ENCODE measurements at places on chromosomes 13 and 19.

DNA sequence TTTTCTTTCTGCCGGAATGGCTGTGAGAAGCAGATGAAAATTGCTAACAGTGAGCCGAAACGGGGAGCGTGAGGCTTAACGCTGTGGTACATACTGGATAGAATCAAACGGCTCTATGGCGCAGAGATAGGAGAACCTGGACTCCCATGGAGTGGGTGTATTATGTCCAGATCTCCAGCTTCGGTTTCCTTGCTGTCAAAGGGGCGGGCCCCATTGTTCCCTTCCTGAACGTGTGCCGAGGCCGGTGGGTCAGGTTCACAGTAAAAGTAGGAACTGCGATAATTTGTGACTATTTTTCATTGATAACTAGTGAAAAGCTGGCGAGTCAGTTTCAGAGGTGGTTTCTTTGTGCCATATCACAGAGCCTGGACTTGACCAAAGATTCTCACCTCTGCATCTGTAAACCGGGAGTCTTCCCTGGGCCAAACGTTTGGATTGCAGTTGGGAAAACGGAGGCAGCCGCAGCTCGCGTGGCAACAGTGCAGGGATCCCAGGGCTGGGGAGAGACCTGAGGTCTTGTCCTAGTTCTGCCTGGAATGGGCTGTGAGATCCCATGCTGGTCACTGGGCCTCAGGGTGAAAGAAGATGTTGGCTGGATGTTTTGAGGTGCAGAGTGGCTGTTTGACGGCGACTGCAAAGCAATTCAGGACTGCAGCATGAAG, 752 bp downstream of the RPL18A start:
- no peak for DNase-seq

DNA sequence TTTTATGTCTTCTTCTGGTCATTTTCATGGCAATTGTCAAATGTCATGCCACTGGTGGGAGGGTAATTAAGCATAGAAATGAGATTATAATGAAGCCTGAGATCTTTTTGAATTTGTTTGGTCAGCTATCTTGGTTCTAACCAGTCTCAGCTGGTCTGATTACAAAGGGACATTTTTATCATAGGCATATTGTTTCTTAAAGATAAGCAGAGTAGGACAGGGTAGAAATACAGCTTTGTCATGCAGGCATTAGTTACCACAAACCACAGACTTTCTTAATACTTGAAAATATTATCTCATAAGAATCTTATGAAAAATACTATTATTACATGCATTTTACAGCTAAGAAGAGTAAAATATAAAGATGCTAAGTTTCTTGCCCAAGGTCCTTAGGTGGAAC, 1761.5 kb downstream of the PCDH9 start:
- DNase-seq = no peak

DNA sequence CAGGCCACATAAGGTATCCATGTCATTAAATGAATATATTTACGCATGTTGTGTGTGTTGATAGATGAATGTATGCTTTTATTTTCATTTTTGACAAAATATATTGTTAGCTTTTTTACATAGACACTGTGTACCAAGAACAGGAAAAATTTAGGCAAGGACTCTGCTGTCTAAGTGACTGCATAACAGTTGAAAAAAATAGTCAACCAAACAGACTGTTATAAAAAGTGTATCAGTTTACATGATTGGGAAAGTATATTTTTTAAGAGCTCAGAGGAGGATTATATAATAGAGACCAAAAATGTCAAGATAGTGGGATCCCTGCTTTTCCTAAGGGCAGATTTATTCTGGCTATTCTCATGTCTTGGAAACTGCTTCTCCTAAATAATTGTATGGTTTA, 858.0 kb downstream of the SLITRK1 start:
- DNase-seq = no peak

DNA sequence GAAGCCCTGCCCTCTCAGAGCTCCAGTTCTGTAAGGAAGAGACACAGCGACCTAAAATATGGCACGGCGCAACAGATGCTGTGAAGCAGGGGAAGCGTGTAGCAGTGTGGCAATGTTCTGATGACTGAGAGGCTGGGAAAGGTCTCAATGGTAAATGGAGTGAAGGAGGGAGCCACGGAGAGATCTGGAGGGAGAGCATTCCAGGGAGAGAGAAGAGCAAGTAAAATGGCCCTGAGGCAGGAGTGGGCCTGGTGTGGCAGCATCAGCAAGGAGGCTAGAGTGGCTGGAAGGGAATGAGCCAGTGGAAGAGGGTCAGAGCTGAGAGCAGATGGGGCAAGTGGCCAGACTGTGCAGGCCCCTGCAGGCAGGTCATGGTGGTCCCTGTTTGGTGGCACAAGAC, 16.4 kb downstream of the RCN3 start:
- no peak for DNase-seq

GRCh38 chr19:51600940-51601580, 29.1 kb downstream of the SIGLEC5 start:
- DNase-seq = no peak

DNA sequence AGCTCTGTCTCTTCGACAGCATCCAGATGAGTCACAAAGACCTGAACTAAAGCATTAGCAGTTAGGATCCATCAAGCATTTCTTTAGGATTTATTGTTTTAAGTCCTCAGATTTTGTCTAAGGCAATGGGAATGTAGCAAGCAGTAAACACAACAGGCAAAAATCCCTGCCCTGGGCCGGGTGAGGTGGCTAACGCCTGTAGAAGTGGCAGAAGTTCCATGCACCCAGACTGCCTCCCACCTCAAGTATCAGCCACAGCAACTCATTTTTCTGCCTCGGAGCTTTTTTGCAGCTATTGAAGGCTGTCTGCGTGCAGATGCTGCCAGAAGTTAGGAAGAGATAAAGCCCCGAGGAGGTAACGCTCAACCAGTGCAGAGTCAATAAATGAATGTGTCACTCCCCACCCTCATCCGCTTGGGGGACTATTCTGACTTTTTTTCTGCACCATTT, 47.1 kb upstream of the MRI1 start:
- no peak for DNase-seq

DNA sequence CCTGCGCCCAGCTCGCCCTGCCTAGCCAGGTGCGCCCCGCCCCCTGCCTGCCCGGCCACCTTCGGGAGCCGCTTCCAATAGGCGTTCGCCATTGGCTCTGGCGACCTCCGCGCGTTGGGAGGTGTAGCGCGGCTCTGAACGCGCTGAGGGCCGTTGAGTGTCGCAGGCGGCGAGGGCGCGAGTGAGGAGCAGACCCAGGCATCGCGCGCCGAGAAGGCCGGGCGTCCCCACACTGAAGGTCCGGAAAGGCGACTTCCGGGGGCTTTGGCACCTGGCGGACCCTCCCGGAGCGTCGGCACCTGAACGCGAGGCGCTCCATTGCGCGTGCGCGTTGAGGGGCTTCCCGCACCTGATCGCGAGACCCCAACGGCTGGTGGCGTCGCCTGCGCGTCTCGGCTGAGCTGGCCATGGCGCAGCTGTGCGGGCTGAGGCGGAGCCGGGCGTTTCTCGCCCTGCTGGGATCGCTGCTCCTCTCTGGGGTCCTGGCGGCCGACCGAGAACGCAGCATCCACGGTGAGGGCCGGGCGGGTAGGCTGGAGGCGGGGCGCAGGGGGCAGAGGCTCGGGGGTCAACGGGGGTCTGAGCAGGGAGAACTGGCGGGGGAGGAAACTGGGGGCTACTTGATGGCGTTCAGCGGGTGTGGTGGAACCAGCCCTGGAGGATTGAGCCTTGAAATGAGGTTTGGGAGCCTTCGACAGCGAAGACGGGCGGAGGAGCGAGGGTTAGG, at the start of gene SPINT2:
TSS of gene SPINT2 (plus strand) at position 88 of the 727 bp plus-strand sequence. CDS start at position 408, 320 bp downstream.
- peak; percentile 13 for DNase-seq

GRCh38 chr13:75724752-75725517, 88.8 kb downstream of the LMO7 start:
- no peak for DNase-seq

DNA sequence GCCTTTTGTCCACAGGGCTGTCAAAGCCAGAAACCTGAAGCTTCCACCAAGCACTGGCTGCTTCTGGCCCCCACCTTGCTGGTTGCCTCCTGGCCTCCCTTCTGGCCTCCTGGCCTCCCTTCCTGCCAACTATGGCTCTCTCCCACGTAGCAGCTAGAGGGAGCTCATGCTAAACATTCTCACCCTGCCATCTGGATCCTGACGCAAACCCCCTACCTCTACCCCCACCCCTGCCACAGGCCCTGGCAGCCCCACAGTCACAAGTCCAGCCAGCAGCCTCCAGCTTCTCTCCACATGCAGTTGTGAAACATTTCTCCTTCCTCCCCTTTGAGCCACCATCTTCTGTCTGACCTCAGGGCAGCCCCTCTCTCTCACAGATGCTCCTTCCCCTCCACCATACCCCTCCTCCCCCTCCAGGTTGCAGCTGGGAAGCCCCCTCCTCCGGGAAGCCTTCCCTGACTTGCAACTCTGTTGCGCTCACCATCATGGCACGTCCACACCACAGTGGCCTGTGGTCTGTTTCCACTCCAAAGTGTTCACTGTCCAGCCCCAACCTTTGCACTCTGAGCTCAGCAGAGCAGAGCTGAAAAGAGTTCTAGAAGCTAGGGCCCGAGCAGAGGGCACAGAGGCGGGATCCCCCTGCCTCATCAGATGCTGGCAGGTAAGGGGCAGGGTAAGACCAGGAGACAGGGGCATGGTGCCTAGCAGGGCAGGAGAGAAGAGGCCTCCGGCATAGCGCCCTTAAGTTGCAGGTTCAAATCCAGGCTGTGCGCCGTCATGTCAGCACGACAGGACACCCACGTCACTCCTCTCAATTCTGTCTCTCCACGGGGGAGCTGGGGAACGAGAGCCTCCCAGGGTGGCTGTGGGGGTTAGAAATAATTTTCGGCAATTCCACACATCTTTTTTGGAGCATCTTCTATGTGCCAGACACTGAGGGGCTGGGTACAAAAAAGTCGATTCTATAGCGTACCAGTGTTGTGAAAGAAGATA, 7.3 kb downstream of the ADGRL1 start:
- no peak for DNase-seq

DNA sequence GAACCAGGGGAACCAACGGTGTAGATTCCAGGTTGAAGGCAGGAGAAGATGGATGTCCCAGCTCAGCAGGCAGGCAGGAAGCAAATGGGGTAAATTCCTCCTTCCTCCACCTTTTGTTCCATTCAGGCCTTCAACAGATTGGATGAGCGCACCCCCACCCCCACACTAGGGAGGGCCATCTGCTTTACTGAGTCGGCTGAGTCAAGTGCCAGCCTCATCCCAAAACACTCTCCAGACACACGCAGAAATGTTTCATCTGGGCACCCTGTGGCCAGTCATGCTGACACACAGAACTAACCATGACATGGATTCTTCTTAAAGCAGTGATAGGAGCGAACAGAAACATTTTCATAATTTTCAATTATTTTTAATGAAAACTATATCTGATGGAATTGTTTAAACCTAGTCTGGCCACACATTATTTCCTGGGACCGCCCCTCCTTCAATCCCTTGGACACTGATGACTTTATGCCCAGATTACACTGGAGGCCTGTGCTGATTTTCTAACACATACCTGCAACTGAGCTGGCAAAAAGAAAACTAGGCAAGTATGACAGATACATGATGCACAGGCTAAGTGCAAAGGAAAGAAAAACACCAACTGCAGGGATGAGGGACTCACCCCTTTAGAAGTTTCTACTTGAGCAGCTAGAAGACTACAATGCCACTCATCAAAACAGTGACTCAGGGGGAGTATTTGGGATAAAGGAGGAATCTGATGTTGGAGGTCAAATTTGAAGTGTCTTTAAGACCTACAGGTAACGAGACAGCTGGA, 154.2 kb downstream of the TNFRSF19 start:
- no peak for DNase-seq

DNA sequence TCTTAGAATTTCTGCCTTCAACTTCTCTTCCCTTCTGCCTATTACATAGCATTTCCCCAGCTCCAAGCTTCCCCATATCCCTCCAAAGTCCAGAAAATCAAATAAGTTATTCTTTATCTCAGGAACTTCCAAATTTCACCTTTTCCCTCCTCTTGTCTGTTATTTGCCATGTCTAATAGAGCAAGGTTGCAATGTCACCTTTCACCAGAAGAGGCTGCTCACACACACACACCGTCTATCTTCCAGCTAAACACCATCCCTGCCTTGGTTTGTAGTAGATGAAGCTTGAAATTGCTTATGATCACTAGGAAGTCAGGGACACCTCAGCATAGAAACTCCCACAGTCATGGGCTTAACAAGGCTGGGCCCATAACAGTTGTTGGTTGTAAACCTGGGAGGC, 48.4 kb downstream of the ZNRF4 start:
- no peak for DNase-seq

GRCh38 chr19:29858621-29859020, 46.8 kb downstream of the CCNE1 start:
- DNase-seq = no peak

DNA sequence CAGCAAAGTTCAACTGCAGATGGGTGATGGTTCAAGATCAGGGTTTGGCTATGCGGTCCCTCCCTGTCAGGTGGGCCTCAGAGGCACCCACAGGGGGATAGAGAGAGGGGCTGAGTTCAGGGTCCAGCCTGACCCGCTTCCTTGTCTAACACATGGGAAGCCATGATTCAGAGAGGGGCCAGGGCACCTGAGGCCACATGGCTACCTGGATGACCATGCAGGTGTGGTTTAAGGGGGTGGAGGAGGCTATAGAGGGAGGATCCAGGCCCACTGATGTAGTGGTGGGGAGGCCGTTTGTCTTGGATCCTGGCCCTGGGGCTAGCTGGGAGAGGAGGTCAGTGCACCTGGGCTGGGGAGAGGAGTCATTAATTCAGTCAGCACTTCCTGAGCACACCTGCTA, 56.7 kb downstream of the ZNF536 start:
- no peak for DNase-seq

GRCh38 chr13:64413529-64413928, 2816.6 kb downstream of the PCDH9 start:
- DNase-seq = no peak

GRCh38 chr13:35884211-35884760, 246.9 kb downstream of the DCLK1 start:
- DNase-seq = no peak
